ENCODE measurements at places on chromosomes 2 and 18.

DNA sequence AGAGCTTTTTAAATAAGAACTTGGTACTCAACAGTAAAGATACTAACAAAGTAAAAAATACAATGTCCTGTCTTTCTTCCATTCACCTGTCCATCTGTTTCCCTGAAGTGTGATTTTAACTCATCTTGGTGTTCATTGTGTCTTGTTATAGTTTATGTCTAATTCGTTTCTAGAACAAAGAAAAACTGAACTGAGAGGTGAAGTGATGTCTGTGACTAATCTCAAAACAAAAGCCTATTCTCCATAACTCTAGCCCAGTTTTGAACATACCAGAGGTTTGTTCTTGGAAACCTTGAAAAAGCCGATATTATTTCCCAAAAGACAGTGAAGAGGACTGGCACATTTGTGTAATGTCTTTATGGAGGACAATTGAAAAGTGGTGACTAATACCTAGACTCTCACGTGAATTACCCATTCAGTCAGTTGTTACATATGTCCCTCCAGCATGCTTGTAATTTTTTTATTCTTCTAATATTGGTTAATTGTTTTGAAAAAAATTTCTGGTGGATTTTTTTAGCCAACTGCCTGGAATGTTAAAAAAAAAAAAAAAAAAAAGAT is 725.8 kb downstream of the SATB2 start:
- no peak for DNase-seq

GRCh38 chr2:230976671-230977171 is 19.2 kb upstream of the SPATA3 start:
- DNase-seq: no peak

DNA sequence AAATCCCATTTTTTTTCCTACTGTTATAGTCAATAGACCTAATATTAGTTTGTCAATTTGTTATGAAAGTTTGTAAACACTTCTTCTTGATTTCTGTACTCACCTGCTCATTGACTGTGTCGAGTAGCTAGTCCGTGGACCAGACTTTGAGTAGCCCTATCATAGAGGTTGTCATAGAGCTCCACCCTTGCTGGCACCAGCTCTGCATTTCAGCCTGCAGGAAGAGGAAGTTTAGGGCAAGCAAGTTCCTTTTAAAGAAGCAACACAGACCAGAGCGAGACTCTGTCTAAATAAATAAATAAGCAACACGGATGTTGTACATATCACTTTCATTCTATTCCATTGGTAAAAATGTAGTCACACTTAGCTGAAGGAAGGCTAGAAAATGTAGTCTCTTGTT is 74.0 kb downstream of the MCFD2 start:
- DNase-seq: no peak

DNA sequence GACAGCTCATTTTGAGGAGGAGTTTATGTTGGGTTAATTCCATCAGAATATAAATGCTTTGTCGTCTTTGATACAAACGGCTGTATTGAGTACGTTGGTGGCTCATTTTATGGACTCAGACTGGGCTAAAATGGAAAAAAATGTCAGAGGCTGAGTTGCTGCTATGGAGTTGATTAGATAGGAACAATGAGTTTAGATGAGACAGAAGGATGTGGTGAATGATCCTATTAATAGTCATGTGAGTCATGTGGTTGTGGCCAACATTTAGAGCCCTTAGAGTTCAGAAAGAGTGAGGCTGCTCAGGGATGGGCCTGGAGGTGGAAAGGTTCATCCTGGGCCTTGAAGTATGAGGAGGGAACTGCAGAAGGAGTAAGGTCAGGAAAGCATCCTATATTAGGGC is 434.2 kb downstream of the MEIS1 start:
- no peak for DNase-seq

DNA sequence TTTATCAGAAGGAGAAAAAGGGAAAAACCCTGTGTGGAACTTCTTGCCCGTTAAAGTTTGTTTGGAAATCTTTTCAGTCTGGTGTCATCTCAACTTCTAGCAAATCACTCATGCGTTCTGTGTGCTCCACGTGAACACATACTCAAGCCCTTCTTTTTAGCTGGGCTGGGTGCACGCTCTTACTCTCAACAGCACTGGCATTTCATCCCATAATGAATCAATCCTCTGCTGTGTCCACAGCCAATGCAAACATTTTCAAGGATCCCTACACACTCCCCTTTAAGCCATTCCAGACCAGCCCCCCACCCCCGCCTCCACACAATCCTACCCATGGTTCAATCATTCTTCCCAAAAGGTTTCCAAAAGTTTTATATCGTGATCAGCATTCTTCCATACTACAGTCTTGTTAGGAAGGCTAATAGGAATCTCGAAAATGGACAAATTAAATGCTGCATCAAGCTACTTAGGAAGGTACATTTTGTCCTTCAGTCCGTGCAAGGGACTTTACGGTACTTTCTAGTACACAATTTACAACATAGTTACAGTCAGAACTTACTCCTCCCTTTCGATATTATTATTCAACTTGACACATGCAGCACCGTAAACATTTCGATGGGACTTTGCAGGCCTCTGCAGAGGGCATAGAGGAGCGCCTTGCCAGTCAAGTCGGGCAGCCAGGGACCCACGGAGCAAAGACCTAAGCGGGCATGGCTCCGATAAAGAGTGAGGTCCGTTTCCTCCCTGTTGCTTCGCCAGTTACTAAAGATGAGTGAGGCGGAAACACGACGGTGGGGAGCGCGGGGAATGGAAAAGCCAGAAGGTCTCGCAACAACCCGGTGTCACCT is 1.4 kb downstream of the PTGR3 start:
- DNase-seq: peak; percentile 52

DNA sequence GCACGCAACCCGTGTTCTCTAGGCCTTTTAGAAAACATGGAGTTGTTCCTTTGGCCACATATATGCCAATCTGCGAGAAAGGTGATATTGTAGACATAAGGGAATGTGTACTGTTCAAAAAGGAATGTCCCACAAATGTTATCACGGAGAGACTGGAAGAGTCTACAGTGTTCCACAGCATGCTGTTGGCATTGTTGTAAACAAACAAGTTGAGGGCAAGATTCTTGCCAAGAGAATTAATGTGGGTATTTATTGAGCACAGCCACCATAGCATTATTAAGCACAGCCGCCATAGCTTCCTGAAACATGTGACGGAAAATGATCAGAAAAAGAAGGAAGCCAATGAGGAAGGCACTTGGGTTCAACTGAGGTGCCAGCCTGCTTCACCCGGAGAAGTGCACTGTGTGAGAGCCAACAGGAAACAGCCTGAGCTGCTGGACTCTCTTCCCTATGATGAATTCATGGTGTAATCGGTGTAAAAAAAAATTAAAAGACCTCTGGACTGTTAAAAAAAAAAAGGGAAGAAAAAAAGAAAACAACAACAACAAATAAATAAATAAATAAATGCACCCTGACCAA is 29.0 kb upstream of the REL start:
- DNase-seq: no peak

GRCh38 chr2:88252646-88253045 is 82.5 kb downstream of the THNSL2 start:
- no peak for DNase-seq

DNA sequence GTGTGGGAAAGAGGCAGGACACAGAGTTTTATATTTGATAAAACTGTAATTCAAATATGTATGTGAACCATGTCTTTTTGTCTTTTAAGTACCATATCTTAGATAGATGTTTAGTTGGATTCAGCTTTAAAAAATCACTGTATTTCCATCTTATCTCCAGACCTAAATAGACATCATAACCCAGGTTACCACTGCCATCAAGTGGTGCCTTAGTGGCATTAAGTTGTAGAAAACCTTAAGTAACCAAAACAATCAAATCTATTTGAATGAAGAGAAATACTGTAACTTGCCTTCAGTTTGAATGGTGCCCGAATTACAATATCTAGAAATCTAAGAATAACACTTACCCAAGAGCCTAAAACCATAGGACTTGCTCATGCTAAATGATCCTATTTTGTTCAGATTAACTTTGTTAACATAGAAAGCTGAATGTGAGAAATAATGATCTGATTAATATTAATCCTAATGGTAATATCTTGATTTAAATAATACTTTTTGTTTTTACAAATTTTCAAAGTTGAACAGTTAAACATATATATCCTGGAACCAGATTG is 92.5 kb upstream of the MAP2 start:
- DNase-seq: no peak

DNA sequence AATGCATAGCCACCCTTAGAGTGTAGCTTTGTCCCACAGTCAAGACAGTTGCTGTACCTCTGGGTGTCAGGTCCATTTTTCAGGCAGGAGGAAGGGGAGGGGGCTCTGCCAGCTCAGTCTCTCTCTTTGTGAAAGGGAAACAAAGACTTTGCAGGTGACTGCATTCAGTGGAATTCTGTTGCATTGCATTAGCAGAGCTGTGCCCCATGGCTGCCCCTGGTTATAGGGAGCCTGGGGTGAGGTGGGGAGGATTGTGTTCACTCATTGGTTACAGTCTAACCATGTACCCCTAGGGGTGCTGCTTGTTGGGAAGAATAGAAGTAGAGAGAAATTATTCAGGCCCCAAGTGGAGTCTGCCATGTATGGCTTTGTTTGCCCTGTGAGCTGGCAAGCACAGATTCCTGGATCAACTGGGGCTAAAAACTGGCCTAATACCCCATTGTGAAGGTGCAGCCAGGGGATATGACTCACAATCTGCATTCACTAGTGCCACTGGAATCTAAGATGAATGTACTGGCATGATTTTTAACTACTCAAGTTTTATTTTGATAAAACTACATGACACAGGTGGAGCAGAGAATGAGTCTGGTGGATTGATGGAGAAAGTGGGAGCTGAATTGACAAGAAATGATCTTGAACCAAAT is 118.4 kb downstream of the SH3BP4 start:
- no peak for DNase-seq

GRCh38 chr2:200194746-200195145 is 111.7 kb upstream of the SPATS2L start:
- no peak for DNase-seq

GRCh38 chr18:45628979-45629958 is 14.0 kb downstream of the SLC14A2 start:
- DNase-seq: no peak

- DNase-seq: no peak
These were observed 8.6 kb upstream of the TMX3 start for GRCh38 chr18:68723539-68723938.

DNA sequence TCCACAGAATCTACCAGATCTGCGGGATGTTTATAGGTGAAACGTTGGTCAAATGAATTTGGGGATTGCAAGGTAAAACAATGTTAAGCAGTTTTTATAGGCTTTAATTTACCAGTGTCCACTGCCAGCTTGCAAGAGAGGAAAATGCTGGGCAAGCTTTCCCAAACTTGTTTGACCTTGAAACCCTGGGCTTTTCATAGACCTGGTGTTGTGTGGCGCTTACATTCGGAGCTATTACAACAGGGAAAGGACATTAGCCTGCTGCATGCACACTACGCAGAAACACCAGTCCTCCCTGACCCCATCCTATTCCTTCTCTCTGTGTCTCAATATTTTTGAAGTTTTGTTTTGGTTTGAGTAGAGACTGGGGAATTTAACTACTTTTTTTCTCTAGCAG is 59.6 kb upstream of the AGPS start:
- DNase-seq: no peak

GRCh38 chr2:19815746-19816145 is 86.0 kb downstream of the TTC32 start:
- DNase-seq: no peak

DNA sequence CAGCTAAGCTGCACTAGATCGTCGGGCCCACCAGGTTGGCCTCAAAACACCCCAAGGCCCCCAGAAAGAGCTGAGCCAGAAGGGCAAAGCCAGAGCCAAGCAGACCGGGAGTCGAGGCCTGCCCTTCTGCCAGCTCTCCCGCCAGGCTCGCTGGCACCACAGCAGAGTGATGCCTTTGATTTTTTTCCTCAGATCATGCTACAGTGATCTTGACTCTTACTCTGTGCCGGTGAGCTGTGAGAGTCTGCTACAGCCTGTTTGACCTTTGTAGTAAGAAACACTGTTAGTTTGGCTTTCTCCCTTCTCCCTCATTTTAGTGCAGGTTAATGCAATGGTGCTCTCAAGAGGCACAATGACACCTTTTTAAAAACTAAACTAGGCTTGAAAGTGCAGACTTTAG is 97.8 kb downstream of the ESCO1 start:
- DNase-seq: no peak

GRCh38 chr2:49177194-49177593 is 22.9 kb upstream of the FSHR start:
- DNase-seq: no peak

DNA sequence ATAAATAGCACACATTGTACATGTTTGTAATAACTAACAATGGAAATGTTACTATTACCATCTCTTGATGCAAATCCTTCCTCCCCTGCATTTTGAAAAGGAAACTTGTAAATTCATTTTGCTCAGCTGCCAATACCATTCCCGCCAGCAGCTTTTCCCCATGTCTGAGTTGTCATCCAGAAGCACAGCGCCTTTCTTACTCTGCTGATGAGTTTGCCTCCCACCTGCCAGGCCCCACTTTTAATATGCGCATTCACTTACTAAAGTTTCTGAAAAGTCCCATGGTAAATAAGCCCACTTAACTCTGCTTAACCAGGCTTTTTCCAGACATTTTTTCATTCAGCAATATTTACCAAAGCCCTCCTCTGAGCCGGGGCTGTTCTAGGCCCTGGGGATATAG is 3.9 kb downstream of the CHST10 start:
- no peak for DNase-seq

DNA sequence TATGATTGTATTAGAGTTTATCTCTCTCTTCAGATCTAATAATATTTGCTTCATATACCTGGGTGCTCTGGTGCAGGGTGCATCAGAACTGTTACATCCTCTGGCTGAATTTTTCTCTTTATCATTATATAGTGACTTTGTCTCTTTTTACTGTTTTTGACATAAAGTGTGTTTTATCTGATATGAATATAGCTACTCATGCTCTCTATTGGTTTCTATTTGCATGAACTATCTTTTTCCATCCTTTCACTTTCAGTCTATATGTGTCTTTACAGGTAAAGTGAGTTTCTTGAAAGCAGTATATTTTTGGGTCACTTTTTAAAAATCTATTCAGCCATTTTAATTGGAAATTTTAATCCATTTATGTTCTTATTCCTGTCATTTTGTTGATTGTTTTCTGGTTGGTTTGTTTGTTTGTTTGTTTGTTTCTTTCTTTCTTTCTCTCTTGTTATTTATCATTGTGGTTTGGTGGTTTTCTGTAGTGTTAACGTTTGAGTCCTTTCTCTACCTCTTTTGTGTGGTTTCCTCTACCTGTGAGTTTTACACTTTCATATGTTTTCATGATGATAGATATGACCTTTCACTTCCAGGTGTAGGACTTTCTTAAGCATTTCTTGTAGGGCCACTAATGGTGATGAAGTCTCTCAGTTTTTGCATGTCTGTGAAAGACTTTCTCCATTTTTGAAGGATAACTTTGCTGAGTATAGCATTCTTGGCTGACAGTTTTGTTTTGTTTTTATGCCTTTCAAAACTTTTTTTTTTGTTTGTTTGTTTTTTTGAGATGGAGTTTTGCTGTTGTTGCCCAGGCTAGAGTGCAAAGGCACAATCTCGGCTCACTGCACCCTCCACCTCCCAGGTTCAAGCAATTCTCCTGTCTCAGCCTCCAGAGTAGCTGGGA is 54.9 kb downstream of the CCNT2 start:
- DNase-seq: peak; percentile 28

DNA sequence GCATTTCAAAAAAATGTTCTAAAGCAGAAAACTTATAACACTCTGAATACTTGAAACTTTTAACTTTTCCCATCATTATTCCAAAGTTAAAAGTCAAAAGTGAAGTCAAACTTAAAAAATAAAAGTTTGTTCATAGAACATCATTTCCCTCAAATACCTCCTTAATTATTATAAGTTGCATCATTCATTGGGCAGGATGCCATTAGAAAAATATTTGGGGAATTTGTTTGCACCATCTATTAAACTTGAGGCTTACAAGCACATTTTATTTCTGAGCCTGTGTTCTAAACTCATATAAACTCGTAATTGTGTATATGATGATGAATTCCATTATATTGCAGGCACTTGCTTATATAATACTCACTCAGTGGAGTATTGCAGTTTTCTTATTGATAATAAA is 588.0 kb upstream of the NRXN1 start:
- no peak for DNase-seq
